Epithelial cell of prostate (primary cell): ENCODE measurements at places on chromosomes 5 and 9.

DNA sequence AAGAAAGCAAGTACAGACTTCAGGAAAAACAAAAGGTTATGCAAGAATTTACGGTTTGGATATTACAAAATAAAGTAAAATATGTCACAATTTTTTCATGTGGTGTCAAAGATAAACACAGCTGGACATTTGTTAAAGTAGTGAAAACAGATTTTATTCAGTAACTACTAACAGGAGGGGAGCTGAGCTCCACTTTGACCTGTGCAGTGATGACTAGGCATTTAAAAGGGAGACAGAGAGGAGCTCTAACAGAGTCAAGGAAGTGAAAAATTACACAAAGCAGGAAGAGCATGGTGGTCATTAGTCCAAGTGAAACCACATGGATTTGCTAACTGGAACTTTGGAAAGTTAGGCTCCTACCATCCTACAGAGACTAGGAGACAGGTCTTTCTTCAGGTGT, 263.6 kb upstream of the PCSK5 start:
- no peak for DNase-seq

DNA sequence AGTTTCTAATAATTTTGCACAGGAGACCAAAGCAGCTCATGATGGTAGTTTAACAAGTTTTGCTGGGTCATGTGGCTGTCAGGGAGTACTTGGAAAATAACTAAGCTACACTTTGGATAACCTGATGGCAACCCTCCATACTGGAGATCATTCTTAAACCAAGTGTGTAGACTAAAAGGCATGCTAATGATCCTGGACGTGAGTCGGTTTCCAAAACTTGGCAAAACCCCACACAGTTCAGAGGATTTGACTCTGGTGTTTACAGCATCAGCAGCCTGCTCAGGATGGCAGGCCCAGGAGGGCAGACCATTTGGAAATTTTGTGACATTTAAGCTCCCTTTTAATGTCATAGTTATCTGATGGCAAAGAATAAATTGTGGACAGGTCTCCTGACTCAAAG, 196.5 kb upstream of the EFNA5 start:
- DNase-seq = no peak

DNA sequence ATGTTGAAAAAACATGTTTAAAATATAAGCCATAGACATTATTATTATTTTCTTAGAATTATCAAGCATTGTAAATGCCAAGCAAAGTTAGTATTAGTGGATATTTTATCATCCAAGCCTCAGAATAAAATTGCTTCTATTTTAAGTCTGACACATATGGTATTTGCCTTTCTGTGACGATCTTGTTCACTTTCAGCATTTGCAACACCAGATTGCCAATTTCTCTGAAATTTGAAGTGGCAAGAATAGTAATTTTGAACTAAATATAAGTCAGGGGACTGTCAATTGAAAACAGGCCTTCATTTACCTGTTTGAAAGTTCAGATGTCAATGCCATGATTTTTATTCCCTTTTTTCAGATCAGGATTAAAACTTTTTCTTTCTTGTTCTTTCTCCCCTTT, 1233.6 kb upstream of the CDH18 start:
- no peak for DNase-seq

GRCh38 chr9:94031380-94031779, 52.9 kb upstream of the PTPDC1 start:
- no peak for DNase-seq

DNA sequence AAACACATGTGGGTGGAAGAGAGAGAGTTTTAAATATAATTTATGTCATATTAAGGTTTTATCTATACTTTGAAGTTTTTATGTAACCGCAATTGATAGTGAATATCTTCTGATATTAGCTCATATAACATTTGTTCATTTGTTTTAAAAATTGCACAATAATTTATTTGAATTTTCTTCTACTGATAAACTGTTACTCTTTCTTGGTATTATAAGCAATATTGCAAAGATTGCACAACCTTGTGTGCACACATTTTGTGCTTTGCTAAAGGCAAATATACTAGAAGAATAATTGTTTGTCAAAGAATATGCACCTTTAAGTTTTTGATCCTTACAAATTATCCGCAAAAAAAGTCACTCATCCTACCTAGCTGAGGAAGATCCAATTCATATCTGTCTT, 275.7 kb downstream of the TLR4 start:
- no peak for DNase-seq

- peak; percentile 16 for DNase-seq
Measured at GRCh38 chr5:54990841-54991258, 5.5 kb upstream of the ESM1 start.

DNA sequence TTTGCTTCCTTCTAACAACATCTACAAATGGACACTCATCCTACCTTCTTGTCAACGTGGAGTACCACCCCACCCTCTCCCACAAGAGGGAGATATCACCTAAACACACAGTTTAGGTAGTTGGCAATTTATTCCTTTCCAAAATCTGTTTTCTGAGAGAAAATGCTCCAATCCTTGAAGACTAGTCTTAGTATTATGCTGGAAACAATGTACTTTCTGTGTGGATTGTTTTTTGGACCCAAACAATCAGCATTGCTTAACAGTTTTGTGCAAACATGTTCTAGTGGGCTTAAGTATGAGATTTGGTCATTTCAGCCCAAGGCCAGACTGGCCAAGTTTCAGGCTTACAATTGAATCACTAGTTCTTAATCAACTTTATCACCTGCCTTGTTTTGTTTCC, 359.1 kb downstream of the ARHGEF28 start:
- DNase-seq = no peak

DNA sequence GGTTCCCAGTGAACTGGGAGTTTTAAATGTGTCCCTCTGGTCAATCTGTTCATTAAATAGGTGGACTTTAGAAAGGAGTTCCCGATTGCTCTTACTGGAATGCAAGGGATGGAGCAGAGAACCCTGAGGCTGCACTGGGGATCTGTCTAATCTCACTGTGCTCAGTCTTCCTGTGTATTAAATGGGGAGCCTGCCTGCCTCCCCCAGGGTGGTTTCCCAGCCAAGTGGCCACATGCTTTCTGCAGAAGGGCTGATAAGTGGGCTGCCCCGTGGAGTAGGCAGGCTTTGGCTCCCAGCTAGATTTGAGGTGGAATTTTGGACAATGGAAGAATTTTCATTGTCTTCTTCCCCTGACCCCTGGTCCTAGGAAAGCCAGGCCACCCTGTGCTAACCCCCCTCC, 14.0 kb upstream of the PHYHD1 start:
- DNase-seq = no peak

DNA sequence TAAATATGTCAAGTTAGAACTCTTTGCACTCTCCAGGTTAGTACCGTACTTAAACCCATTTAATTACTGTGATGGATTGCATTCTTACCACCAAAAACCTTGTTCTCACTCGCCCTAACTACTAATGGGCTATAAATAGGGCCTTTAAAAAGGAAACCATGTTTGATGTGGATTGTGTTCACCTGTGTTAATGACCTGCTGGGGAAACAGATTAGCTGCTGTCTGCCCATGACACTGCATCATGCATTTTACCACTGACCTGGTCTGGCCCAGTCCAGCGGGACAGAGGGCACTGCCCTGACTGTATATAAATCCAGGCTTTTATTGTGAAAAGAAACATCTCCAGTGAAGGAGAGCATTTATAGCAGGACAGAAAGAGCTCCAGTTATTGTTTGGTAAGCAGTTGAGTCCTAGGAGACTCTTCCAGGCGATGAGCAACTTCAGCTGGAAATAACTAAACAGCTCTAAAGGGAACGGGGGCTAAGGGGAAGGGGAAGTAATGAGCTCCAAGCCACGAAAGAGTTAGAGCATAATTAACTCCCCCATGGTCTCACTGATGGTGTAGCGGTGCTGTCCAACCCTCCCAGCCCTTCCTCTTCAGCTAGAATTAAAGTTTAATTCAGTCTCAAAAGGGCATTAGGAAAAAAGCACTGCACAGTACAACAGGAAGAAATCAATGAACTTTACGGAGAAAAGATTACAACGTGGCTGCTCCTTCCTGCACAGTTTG, 303.1 kb downstream of the ENC1 start:
- DNase-seq = no peak

GRCh38 chr9:36436909-36437308, 36.8 kb upstream of the RNF38 start:
- no peak for DNase-seq

- no peak for DNase-seq
Measured at GRCh38 chr5:112757468-112758208, 20.0 kb downstream of the APC start.

GRCh38 chr5:107523029-107523680, 147.6 kb downstream of the EFNA5 start:
- DNase-seq = no peak
